ENCODE measurements at places on chromosomes 5 and 9.

DNA sequence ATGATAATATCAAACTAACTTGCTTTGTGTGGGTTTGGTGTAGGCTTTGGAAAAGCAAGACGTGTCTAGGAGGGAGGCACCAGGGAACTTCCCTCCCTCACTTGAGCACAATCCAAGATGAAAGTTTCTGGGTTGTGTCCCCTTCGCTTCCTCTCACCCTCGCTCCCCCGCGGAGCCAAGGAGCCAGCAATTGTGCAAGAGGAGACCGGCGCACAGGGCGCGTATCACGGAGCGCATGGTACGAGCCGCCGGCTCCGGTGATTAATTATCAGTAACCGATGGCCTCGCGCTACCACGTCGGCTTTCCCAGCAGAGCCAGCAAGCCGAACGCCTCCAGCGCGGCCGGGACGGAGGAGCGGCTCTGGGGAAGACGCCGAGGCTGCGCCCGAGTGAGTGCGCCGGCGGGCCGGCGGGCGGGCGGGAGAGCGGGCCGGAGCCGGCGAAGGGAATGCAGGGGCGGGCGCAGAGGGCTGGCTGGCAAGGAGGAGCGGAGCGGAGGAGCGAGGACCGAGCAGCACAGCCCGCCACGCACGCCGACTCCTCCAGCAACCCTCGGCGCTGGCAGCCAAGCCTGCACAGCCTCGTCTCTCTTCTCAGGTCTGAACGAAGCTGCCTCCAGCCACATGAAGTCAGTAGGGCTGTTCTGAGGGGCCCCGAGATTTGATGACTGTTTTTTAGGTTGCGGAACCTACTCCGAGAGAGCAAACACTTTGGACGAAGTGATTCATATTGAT lies 143.6 kb downstream of the BNC2 start:
- peak; percentile 87 for DNase-seq

DNA sequence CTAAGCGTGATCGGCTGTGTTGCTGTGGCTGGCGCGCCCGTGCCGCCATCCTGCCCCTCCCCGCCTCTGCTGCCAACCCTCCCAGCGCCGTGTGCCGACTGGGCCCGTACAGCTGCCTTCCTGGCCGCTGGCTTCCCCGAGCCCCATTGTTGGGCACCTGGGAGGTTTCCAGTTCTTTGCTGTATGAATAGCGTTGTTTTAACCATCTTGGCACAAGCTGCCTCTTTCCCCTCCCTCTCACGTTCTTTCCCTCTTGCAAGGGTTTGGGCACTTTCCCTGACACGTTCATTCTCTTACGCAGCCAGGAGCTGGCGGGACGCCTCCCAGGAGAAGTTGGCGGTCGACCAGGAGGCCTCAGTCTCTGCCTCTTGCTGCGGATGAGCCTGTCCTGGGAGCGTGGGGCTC lies 43.1 kb upstream of the RXRA start:
- DNase-seq, result peak; percentile 12

DNA sequence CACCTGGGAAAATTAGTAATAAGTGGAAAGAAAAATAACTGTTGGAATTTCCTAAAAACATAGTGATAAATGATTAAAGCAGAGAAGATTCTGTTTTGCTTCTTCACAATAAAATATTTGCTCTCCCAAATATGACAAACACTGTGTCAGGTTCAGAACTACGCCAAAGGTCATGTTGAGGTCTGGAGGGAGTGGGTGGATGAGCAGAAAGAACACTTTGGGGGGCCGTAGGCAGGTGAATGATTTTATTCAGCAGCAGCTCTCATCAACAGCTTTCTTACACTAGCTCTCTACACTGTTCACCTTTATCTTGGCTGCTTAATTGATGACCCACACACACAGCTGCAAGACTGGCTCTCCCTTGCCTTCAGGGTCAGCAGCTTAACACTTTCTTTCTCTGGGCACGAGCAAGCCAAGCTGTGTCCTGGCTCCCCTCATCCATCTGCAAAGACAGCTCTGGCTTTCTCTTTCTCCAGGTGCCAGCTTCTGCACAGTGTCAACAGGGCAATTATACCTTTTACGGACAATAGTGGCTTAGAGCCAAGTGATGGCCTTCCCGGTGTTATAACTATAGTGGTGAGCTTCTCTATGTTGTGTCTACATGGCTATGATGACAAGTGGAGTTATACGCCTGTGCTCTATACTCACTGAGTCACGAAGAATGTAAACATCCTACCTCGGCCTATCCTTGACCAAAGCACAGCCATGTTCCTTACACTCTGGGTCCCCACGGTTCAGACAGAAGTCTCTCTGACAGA lies 18.9 kb upstream of the GPX8 start:
- DNase-seq, result no peak

DNA sequence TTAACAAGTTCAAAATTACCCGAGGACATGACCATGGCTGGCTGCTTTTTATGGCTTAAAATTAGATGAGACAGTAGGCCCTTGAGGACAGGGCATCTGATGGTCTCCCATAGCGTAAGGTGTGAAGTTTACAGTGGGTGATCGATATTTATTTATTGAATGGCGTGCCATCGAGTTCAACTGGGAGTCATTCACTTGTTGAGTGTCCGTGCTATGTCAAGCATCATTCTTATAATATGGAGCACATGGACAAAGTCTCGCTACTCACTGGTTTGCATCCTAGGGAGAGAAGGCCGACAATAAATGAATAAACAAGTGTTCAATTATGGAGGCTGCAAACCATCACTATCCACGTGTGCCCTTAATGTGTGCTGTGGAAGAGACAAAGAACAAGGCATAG lies 277.2 kb downstream of the ARHGEF28 start:
- no peak for DNase-seq

GRCh38 chr5:146025114-146025680 lies 80.2 kb downstream of the PLAC8L1 start:
- DNase-seq, result no peak

DNA sequence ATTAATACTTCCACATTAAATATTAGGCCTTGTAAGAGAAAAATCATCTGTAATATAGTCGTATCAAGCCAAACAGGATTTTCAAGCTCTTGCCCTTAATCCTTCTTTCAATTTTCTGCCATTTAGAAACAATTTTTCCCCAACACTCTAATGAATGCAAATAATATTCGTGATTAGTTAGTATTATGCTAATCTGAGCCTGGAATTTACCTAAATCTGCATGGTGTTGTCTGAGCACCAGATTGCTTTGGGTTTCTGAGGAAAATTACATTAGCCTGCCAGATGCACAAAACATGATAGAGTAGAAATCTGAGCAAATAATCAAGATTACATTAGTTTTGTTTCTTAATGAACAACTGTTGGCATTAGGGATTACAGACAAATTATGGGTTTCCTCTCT lies 176.6 kb downstream of the ZDHHC21 start:
- DNase-seq, result no peak

DNA sequence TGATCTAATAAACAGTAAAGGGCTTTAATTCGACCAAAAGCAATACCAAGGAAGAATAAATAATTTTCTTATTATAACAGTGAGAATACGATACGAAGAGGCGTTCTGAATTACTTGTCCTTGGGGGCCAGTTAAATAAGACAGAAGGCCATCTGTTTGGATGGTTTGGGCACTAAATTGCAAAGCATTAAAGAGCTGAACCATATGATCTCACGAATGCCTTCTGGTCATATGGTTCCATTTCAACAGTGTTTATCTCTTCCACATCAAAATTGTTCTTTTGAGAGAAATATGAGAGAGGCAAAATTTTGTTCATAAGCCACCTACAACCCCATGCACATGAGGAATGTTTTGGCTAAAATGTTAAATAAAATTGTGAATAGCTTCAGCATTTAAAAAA lies 605.4 kb downstream of the PTPRD start:
- DNase-seq, result no peak

DNA sequence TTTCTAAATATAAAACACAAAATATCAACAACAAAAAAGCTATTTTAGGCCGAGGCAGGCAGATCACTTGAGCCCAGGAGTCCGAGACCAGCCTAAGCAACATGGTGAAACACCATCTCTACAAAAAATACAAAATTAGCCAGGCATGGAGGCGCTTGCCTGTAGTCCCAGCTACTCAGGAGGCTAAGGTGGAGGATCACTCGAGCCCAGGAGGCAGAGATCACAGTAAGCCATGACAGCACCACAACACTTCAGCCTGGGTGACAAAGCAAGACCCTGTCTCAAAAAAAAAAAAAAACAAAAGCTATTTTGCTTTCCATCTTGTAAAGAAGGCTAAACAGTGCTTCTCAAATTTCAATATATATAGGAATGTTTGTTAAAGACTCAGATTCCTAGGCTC lies 11.3 kb downstream of the C5orf15 start:
- no peak for DNase-seq

Measured in fibroblast of villous mesenchyme (primary cell).